ENCODE measurements at places on chromosomes 12 and 14.
A peak's percentile ranks its signal among the peaks of the same experiment; 100 is the strongest.

- no peak for DNase-seq
Observed at GRCh38 chr12:90280033-90280432, 571.4 kb upstream of the ATP2B1 start.

- no peak for DNase-seq
Observed at GRCh38 chr12:21296751-21297406, 37.8 kb downstream of the SLCO1A2 start.

DNA sequence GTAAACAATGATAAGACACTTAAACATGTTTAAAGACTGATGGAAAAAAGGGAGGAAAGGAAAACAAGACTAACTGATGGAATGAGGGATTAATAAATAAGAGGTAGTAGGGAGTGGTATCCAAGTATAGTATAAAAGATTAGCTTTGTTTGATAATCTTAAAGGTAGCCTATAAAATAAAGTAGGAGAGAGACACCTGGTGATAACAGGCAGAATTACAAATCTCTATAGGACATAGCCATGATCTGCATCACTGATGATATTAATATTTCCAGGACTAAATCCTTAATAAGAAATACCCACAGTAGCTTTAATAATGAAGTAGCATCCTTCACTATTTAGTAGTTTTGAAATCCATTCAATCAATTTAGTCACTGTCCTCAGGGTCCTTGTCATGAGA, 30.4 kb downstream of the DLGAP5 start:
- no peak for DNase-seq

- no peak for DNase-seq
Observed at GRCh38 chr12:128056136-128056801, 210.7 kb upstream of the TMEM132C start.

GRCh38 chr12:98725476-98726247, 80.6 kb downstream of the APAF1 start:
- peak; percentile 49 for DNase-seq

DNA sequence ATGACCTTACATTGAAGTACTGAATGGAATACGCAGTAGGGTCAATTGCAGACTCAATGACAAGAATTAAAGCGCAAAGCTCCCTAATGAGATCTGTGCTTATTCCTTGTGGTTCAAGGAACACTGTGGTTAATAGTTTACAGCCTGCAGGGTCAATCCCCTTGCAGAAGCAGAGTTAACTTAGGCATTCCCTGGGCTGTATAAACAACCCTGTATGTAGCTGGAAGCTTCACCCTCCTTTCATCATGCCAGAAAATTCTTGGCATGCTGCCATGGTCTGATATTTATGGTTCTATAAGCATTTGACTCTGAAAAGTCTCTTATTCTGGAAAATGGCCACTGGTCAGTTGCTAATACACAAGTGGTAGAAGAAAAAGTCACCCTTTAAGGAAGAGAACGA, 227.7 kb downstream of the NOVA1 start:
- no peak for DNase-seq

- no peak for DNase-seq
Observed at GRCh38 chr14:42470427-42470719, 863.7 kb downstream of the LRFN5 start.

DNA sequence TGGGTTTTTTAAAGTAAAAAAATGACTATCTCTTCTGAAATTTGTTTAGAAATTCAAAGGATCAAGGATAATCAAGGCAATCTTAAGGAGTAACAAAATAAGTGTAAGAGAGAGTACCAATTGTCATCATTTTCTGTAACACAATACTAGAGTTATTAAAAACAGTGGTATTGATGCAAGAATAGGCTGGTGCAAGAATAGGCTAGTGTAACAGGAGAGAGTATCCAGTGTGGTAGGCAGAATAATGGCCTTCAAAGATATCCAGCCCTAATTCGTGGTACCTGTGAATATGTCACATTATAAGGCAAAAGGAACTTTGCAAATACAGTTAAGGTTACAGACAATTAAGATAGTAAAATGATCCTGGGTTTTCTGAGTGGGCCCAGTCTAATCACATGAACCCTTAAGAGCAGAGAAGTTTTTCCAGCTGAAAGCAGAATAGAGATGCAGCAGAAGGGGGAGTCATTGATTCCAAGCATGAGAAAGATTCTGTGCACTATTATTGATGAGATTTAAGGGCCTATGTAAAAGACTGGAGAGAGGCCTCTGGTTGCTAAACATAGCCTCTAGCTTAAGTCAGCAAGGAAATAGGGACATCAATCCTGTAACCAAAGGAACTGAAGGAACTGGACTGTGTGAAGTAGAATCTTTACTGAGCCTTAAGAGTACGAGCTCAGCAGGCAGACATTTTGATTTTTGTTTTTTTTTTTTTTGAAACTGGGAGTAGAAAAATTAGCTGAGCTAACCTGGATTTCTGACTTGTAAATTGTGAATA, 134.1 kb downstream of the GPHN start:
- DNase-seq: no peak

DNA sequence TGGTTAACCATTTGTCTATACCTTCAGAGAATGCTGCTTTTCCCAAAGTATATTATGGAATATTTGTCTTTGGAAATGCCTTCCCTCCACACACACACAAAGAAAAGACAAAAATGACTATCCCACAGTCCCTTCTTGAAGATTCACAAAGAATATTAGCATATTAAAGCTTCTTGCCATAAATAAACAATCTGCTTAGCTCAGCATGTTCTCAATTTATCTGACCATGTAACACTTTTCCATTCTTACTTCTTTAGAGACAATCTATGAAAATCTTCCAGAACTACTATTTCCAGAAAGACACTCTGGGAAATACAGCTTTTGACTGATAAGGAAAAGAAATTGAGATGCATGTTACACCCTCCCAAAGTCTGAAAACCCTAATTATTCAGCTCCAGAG, 58.9 kb upstream of the OVCH1 start:
- no peak for DNase-seq

- DNase-seq: no peak
Observed at GRCh38 chr12:6639151-6639801, 3.5 kb upstream of the LPAR5 start.

DNA sequence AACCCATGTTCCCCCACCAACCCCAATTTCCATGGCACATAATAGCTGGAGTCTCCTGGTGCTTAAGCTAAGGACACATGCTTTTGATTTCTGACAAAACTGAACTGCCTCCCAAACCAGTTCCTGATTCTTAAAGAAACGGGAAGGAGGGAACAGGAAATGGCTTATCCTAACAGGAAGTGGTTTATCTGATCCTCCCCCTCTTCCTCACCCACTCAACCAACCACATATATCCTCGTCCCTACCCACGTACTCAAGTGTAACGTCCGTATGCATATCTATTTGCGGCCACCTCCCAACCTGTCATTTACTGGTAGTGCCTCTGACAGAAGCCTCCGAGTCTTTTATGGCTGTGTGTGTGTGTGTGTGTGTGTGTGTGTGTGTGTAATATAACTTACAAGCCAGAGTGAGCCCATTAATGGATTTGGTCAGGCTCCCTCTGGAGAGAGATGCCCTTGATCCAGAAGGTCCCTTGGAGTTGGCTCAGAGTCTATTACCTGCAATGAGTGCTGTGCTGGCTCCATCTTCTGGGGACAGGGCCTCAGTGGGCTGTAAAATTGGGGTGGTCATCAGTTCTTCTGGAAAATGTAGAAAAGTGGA, 7.7 kb downstream of the DAZAP2 start:
- no peak for DNase-seq

DNA sequence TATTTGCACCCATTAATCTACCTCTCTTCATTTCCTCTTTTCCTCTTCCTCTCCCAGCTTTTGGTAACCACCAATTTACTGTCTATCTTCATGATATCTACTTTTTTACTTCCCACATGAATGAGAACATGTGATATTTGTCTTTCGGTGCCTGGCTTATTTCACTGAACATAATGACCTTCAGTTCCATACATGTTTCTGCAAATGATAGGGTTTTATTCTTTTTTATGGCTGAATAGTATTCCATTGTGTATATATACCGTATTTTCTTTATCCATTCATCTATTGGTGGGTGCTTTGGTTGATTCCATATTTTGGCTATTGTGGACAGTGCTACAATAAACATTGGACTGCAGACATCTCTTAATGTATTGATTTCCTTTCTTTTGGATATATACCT, 49.0 kb upstream of the STRN3 start:
- DNase-seq: no peak

DNA sequence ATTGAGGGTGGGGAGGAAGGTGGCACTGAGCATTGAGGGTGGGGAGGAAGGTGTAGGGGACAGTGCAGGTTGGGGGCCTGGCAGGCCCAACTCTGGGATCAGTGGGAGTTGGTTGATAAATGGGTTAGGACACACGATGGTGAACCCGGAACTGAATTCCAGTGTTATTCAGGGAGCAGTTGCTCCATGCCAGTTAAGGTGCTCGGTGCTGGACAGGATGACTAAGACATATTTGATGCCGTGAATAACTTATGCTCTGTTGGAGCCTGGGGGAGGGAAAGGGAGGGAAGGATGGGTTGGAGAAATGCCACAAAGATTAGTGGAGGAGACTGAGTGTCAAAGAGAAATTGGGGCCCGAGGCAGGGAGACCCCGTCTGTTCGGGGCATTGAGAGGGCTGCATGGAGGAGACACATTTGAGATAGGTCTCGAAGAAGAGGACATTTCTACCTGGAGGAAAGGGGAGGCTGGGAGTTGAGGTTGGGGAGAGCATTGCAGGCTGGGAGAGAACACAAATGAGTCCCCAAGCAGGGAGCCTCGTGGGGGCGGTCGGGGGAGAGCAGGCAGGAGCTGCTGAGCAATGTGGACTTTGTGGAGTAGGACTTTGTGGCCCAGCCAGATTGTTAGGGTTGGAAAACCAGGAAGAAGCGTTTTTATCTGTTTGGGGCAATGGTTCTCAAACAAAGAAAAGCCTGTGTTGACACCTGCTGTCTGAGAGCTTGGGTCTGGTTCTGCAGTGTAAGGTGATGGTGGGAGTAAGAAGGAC, 65.3 kb downstream of the IQSEC3 start:
- DNase-seq: no peak

Data from NCI-H2081 treated with DMSO at 0.1 percent for 48 hours (cell line).